Progenitor cell of endocrine pancreas (in vitro differentiated cells): ENCODE measurements at places on chromosomes 1 and 21. TPM values are rescaled to one million over a fixed set of nuclear protein-coding genes. Genes with fewer than 3 reads are reported as not detected.

SMPDL3B gene
- 18.5 and 19.0 TPM in 2 replicates for total RNA-seq

GRCh38 chr1:191453487-191453886 is 704.8 kb upstream of the RGS18 start:
- H3K27ac ChIP-seq, result no peak overlapping the region
- H3K27me3 ChIP-seq, result no peaks in the 10 kb centered on the region
- no peaks in the 10 kb centered on the region for H3K4me1 ChIP-seq
- no peak for DNase-seq

DNA sequence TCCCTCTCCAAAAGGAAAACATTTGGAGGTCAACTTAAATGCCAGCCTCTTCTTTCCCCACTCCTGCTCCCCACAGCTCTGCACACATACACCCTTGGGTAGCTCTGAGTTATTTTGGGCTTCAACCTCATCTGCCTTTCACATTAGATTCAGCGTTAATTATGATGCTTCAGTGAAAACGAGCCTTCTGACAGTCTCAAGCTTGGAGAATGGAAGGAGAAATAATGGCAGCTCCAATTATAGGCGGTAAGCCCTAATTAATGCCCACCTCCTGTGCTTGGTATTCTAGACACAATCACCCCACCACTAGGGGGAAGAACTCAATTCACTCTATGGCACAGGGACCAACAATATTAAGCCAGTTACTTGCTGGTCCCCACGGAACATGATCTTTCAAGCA is 397.9 kb downstream of the BRINP2 start:
- H3K36me3 ChIP-seq, result no peaks in the 10 kb centered on the region
- H3K4me3 ChIP-seq, result no peak overlapping the region
- DNase-seq, result no peak

SLC30A10 gene
- total RNA-seq, result 1.1 and 1.2 TPM in 2 replicates

GRCh38 chr1:240906477-240906876 is 294.5 kb upstream of the GREM2 start:
- no peak overlapping the region for H3K27ac ChIP-seq
- no peak overlapping the region for H3K4me3 ChIP-seq
- H3K36me3 ChIP-seq, result peaks cover 3% of the 10 kb centered on the region
- DNase-seq, result no peak

PADI2 gene
- 0.50 and 0.87 TPM in 2 replicates for total RNA-seq

BATF3 gene
- 0.53 and 0.55 TPM in 2 replicates for total RNA-seq

GRCh38 chr1:244180256-244180655 is 129.2 kb downstream of the ZBTB18 start:
- no peaks in the 10 kb centered on the region for H3K36me3 ChIP-seq
- DNase-seq, result no peak
- H3K4me1 ChIP-seq, result peaks cover 12% of the 10 kb centered on the region
- no peak overlapping the region for H3K27ac ChIP-seq
- H3K4me3 ChIP-seq, result no peak overlapping the region

GRCh38 chr1:209172286-209172685 is 411.2 kb upstream of the CAMK1G start:
- no peaks in the 10 kb centered on the region for H3K4me1 ChIP-seq
- DNase-seq, result no peak
- H3K27me3 ChIP-seq, result no peaks in the 10 kb centered on the region
- H3K36me3 ChIP-seq, result no peaks in the 10 kb centered on the region
- no peak overlapping the region for H3K27ac ChIP-seq

GRCh38 chr1:180949616-180950000 is 36.9 kb downstream of the KIAA1614 start:
- H3K27ac ChIP-seq, result no peak overlapping the region
- no peaks in the 10 kb centered on the region for H3K27me3 ChIP-seq
- DNase-seq, result no peak

DYRK3 gene
- 8.4 and 9.1 TPM in 2 replicates for total RNA-seq
